ENCODE measurements at places on chromosomes 6 and 20. TPM values are rescaled to one million over a fixed set of nuclear protein-coding genes. Genes with fewer than 3 reads are reported as not detected.

The ZC2HC1B gene
- total RNA-seq = not detected

The DNAH8 gene
- total RNA-seq = 0.05 TPM

The HRH3 gene
- total RNA-seq = not detected

The NUP43 gene
- 38.4 TPM for total RNA-seq

The PRICKLE4 gene
- 7.1 TPM for total RNA-seq

DNA sequence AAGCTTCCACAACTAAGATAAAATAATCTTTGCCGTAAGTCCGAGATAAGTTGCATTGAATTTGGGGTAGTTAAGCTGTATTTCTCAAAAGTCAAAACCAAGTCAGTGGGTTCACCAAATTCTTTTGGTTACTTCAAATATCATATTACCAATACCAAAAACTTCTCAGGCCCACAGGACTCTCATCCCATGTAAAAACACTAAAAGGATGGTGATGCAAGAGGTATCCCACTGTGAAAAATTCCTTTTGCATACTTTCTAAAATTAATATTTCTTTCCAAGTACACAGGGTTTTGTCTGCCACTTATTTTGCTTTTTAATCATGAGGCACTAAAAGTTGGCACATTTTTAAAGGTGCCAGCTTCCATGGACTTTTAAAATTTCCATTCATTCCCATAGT lies 151.3 kb downstream of the GJA10 start:
- no peak overlapping the region for H3K27ac ChIP-seq
- no peak overlapping the region for H3K4me3 ChIP-seq
- no peaks in the 10 kb centered on the region for H3K36me3 ChIP-seq

- H3K27me3 ChIP-seq = peaks cover 60% of the 10 kb centered on the region
- H3K27ac ChIP-seq = no peak overlapping the region
- peaks cover 3% of the 10 kb centered on the region for H3K4me1 ChIP-seq
- DNase-seq = no peak
These were observed 9.7 kb upstream of the GPSM3 start for GRCh38 chr6:32202186-32202585.

GRCh38 chr6:105591053-105591452 lies 188.2 kb upstream of the PREP start:
- no peak overlapping the region for H3K4me3 ChIP-seq
- DNase-seq = peak; percentile 10
- no peaks in the 10 kb centered on the region for H3K27me3 ChIP-seq
- peaks cover 52% of the 10 kb centered on the region for H3K4me1 ChIP-seq
- H3K27ac ChIP-seq = no peak overlapping the region

DNA sequence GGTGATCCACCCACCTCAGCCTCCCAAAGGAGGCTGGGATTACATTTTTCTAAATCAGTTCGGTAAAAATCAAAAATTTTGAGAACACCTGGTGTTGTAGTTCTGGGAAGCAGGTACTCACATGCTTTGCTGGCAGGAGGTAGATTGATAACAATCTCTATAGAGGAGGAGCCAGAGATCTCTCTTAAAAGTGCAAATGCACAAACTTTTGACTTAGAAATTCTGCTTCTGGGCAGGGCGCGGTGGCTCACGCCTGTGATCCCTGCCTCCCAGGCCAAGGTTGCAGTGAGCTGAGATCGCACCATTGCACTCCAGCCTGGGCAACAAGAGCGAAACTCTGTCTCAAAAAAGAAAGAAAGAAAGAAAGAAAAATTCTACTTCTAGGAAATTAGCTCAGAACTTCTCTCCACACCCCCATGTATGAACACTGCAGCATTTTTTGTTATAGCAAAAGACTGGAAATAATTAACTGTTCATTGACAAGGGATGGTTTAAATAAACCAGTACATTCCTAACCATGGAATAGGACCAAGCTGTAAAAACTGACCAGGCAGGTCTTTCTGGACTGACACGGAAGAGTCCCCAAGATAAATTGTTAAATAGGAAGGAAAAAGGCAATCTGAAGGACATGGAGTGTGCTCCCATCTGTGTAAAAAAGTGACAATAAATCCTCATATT lies 14.4 kb upstream of the TRIB3 start:
- peaks cover 84% of the 10 kb centered on the region for H3K4me1 ChIP-seq
- peak; percentile 53 for DNase-seq
- H3K4me3 ChIP-seq = peak overlapping the region; percentile 43
- no peaks in the 10 kb centered on the region for H3K27me3 ChIP-seq
- peak overlapping the region; percentile 97 for H3K27ac ChIP-seq
- H3K36me3 ChIP-seq = peaks cover 47% of the 10 kb centered on the region

GRCh38 chr6:119467488-119468081 lies 118.0 kb upstream of the MAN1A1 start:
- no peaks in the 10 kb centered on the region for H3K36me3 ChIP-seq
- H3K4me3 ChIP-seq = no peak overlapping the region
- no peak overlapping the region for H3K27ac ChIP-seq
- DNase-seq = no peak

- H3K27me3 ChIP-seq = no peaks in the 10 kb centered on the region
- peaks cover 12% of the 10 kb centered on the region for H3K36me3 ChIP-seq
- no peak for DNase-seq
- no peak overlapping the region for H3K4me3 ChIP-seq
- peak overlapping the region; percentile 88 for H3K27ac ChIP-seq
These were observed 33.7 kb downstream of the CYP24A1 start for GRCh38 chr20:54140067-54140466.

DNA sequence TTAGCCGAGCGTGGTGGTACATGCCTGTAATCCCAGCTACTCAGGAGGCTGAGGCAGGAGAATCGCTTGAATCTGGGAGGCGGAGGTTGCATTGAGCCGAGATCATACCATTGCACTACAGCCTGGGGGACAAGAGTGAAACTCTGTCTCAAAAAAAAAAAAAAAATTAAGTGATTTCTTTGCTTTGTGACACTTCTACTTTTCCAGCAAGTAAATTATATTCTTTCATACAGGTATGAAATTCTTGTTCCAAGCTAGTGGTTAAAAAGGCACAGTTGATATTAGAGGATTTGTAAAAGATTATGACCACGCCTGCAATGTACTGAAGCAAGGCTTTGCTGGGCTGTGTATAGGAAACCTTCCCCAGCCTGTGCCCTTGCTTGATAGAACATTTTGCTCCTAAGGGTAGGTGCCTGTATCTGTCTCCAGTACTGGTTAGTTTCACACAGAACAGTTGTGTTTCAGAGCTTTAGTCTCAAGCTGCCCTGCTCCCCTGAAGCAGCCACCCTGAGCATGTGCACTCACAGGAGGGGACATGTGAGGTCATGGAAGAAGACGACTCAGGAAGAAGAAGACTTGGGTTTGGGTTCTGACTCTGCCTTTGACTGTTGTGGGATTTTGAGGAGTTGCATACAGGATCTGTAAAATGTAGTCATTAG lies 10.2 kb downstream of the PTPN1 start:
- no peak overlapping the region for H3K27ac ChIP-seq
- no peak for DNase-seq
- H3K4me3 ChIP-seq = no peak overlapping the region

Measured in Calu3 (cell line).